ENCODE measurements at places on chromosomes 11 and 22.
A peak's percentile ranks its signal among the peaks of the same experiment; 100 is the strongest.

DNA sequence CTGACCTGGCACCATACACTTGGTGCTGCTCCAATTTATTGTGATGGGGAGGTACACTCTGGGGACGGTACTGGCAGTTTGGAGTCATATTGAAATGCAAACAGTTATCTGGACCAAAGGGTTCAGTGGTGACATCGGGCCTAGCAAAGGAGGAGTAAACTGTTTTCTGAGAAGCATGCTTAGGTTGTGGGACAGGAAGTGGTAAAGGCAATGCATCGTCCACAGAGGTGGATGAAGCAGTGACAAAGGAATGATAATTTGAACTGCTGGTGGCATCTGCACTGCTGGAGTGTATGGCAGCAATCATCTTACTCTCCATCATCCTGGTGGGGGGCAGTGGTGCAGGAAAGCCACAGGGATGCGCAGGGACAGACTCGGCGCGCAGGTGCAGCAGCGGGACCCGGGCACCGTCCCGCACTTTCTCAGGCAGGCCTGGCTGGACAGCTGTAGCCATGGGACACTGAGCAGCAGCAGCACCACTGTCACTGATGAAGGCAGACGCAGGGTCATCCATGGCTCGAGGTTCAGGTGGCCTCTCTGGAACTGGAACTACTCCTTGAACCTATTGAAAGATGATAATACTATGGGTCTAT is 28.0 kb upstream of the TP53AIP1 start:
- DNase-seq: no peak

DNA sequence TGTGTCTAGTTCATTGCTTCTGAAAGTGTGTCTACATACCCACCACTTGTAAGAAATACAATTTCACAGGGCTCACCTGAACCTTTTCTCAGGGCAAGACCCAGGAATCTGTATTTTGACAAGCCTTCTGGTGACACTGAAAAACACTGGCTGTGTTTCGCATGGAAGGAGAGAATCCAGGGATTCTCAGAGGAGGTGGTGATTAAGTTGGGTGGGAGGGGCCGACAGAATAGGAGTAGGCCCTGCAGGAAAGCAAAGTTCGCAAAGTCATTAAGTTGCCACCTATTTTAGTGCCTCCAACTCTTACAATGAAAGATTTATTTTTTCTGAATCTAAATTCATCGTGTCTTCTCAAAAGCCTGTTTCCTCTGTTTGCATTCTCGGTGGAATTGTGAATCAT is 186.8 kb downstream of the FAT3 start:
- no peak for DNase-seq

- no peak for DNase-seq
Measured at GRCh38 chr22:19853058-19853878, 1.4 kb downstream of the GNB1L start.

DNA sequence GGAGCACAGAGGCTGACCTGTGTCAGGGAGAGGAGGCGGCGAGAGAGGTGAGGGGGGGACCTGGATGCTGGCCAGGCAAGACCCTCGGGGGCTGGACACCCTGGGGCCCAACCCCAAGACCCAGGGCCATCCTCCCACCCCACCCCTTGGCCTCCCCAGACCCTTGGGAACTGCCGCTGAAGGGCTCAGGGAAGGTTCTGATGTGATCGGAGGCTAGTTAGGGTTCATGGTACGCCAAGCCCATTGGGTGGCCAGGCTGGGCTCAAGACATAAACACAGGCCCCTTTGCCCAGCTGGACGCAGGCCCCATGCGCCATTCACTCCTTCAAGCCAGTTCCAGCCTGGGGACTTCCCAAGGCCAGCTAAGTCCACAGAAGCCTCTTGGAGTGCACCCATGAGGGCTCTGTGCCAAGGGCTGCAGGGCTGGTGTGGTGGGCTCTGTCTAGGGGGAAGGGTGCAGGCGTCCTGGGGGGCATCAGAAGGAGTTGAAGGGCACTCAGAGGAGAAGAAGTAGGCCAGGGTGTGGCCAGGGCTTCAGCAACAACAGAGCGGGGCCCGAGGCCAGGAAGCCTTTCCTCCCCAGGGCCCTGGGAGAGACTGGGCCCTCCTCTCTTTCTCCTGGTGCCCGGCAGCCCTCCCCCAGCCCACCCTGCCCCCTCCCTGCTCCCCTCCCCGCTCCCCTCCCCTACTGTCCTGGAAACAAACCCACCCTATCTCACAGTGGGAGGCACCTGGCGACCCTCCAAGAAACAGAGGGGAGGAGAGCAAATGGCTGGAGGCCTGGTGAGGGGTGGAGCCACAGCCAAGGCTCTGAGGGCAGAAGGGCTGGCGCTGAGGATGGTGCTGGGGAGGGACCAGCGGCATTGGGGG is 12.9 kb downstream of the TSPAN32 start:
- DNase-seq: no peak

GRCh38 chr22:39893526-39893925 is at the start of gene ENTHD1:
ENTHD1 (minus strand) TSS chr22:39893760; CDS start chr22:39887748, 6,012 bp downstream.
- no peak for DNase-seq

GRCh38 chr11:69734367-69734766 is 30.5 kb upstream of the FGF19 start:
- no peak for DNase-seq

GRCh38 chr22:48823941-48824340 is 1003.7 kb downstream of the BRD1 start:
- DNase-seq: no peak

GRCh38 chr11:79363256-79363655 is 77.6 kb downstream of the TENM4 start:
- no peak for DNase-seq

- no peak for DNase-seq
Measured at GRCh38 chr11:37843603-37844002, 1245.6 kb upstream of the RAG2 start.

- no peak for DNase-seq
Measured at GRCh38 chr22:23184764-23185113, 4.4 kb downstream of the BCR start.

- no peak for DNase-seq
Measured at GRCh38 chr22:37175414-37176281, 12.4 kb downstream of the C1QTNF6 start.

DNA sequence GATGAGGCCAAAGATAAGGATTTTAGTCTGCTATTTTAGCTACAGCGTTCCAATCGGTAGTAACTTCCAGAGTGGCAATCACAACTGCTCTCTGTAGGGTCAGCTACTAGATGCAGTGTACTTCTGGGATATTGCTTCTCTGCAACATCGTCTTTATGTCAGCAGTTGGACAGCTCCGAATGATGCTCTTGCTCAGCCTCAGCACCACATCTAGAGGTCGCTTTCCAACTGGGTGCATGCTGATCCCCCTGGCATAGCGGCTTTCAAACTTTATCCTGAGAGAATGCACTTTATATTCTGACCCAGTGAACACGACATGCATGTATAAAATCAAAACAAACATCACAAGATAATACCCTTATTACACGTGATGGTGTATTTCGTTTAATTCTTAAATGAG is 219.6 kb downstream of the C11orf87 start:
- DNase-seq: no peak

GRCh38 chr22:29631725-29632124 is 28.3 kb downstream of the NF2 start:
- no peak for DNase-seq

DNA sequence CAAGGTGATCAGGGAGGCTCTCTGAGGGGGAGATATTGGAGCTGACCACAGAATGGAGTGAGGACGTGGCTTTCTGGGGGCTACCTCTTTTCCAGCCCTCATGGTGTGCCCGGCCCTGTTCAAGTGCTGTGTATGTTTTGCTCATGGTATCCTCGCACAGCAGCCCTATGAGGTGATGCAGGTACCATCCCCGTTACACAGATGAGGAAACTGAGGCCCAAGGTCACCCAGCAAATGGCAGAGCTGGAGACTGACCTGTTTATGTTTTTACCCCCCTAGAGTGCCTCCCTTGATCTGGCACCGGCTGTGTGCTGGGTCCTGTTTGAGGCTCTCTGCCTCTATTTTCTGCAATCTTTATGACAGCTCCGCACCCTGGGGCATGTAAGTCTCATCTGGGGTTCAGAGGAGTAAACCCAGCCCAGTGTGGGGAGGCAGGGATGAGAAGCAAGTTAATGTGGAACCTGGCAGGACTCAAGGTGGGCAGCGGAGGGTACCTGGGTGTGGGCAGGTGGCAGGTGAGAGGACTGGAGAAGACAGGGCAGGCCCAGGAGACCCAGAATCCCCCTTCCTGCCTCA is 20.8 kb downstream of the SGSM1 start:
- DNase-seq: no peak

DNA sequence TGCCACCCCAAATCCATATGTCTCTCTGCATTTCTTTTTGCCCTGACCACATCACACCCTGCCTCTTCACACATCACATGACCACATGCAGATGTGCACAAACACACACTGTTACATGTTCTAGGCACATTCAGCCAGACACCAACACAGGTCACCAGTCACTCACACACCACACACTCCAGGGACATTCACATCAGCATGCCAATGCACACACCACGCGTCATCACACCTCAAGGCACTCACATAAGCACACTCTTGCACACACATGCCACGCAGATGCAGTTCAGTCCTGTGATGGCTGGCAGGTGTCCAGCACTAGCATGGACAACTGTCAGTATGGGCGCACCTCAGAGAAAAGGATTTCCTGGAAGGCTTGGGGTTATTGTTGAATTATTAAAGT is 77.0 kb upstream of the MYOD1 start:
- no peak for DNase-seq

- no peak for DNase-seq
Measured at GRCh38 chr11:105929084-105929955, 92.7 kb downstream of the MSANTD4 start.

- no peak for DNase-seq
Measured at GRCh38 chr11:8973121-8973520, 8.9 kb upstream of the TMEM9B start.

DNA sequence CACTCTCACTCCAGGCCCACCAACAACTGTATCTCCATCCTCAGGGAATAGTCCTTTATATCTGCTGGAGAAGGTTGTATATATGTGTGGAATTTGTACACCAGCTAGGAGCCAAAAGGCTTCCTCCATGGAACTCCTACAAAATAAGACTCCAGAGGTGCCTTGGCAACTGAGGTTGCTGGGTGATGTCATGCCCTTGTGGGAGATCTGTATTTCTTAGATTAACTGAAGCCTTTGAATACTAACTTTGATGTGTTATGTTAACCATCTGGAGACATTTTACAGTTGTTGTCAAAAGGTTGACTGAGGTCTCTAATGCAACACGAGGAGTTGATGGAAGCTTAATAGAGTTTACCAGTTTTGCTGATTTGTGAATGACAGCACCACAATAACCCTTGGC is 139.5 kb upstream of the TTC12 start:
- DNase-seq: no peak

DNA sequence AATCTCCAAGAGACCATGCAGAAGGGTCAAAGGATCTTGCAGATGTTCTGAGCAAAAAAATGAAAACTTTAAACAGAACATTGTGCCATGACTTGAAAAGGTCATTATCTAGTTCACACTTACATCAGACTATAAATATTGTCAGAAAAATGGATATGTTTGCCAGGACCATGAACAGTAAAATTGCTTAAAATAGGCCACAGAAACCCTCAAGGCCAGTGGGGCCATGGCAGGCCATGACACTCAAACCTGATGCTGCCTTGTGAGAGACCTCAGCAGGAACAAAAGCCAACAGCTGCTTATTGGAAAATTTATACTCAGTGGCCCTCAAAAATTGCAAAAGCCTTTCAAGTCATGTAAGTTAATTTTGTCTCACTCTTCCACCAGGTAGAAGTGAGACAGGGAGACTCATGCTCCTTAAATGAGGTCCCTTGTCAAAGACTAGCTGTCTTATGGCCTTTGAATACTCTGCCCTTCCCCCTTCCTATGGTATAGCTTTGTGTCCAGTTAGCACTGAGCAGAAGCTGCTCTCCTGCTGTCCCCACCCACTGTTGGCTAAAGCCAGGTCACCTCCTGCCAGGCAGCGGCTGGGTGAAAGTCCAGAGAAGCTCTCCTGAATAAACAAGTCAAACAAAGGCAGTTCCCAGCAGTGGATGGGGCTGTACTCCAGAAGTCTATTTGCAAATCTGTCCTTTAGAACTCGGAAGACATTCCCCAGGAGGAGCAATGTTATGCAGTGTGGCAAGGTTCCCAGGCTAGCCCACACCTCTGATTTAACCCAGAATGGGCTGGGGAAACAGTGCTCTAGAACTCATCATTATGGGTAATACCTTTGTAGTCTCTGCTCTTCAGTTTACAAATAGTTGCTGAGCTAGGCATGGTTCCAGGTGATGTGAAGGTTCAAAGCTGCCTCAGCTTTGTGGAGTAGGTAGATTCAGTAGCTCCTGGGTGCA is 21.4 kb downstream of the ADM start:
- no peak for DNase-seq

DNA sequence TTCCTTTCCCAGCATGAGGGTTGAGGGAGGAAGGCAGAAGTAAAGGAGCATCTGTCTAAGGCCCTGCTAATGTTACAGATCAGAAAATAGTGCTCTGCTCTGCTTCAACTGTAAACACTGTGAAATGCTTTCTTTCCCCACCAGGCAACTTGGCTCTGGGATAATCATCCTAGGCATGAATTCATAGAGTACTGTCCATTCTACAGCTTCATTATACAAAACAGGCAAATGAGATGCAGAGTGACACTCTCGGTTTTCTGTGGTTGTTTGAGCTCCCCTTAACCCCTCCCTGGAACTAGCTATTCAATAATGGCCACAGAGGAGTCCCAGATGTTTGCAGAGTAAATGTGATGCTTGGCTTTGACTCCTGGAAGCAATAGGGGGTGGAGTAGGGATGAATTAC is 184.3 kb upstream of the CTSC start:
- DNase-seq: no peak

- DNase-seq: peak; percentile 56
Measured at GRCh38 chr11:1050581-1051355, 14.2 kb upstream of the MUC6 start.

GRCh38 chr22:22098457-22099193 is 116.0 kb upstream of the TOP3B start:
- DNase-seq: no peak

DNA sequence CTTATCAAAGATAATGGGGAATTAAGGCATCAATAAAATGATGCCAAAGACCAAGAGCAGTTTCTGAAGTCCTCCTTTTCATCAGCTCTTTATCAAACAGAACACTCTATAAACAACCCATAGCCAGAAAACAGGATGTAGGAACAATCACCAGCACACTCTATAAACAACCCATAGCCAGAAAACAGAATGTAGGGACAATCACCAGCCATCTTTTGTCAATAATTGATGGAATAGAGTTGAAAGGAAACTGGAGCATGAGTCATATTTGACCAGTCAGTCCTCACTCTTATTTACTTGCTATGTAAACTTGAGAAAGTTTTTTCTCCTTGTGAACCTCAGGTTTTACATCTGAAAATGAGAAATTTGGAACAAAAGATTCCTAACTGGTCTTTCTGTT is 10.0 kb downstream of the MS4A2 start:
- no peak for DNase-seq

DNA sequence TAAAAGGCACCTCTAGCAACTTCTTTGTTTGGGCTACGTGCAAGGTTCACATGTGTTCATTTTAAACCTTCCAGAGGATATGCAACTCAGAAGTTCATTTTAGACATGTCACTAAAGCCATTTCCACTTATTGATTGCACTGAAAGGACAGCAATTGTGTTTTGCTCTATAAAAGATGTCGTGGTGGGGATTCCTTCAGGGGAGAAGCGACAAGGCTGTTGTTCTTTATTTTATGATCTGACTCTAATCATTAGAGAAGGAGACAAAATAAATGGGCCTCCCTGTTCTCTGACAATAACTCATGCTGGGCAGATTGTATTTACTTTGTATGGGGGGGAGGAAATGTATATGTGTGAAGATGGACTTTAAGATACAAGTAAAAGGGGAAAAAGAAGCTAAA is 370.1 kb upstream of the ARHGAP42 start:
- no peak for DNase-seq

Measured in activated T-helper 1 cell treated with Interleukin-2 at 50 U/mL for 16 hours (primary cell).